ENCODE measurements at places on chromosomes 5 and 9.

DNA sequence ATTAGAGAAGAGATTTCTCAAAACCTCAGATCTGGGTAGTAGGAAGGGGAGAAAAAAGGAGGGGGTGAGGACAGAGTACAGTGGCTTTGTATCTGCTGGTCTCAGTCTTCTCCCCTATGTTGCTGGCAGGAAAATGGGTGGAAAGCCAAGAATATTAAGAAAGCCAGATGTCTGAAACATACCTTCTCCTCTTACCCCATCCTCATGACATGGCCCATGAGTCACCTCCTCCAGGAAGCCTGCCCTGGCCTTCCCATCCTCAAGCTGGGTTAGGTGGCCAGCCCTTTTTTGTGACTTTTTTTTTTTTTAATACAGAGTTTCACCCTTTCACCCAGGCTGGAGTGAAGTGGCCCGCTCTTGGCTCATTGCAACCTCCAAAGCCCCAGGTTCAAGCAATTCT is 61.8 kb downstream of the ABCA1 start:
- no peak for DNase-seq

DNA sequence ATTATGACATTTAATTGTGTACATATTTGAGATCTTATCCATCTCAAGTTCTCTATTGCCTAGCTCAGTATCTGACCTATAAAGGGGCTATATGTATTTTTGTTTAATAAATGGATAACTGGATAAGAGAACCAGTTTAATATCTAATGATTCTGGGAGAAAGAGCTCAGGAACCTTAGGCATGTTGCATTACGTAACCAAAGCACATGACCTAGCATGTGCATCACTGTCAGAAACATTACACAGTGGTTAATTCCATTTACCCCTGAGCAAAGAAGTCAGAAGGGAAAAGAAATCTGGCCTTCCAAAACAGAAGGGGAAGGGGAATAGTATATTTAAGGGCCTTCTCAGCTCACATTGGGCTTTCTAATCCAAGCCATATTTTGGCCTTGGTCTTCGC is 12.3 kb downstream of the PAPPA start:
- no peak for DNase-seq

- DNase-seq = no peak
Observed at GRCh38 chr5:1495525-1495897, 28.2 kb downstream of the LPCAT1 start.

GRCh38 chr9:77648234-77649108 is at the start of gene GNA14:
Gene GNA14, minus strand, starts transcription at chr9:77648322. Its CDS starts 529 bp downstream, at chr9:77647793.
- peak; percentile 7 for DNase-seq

DNA sequence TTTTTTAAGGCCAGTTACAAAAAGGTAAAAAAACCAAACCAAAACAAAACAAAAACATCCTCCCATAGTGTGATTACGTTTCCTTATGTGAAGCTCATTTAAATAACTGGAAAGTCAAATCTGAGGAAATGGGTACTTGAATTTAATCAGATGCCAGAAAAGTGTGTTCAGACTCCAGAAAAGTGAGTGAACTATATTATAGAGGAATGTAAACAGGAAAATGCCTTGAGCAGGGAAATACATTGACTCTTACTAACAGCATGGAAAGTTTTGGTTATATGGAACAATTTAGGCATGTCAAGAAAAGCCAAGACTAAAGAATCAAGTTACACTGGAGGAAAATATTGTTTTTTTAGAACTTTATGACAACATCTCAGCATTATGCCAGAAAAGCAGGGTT is 37.8 kb upstream of the RNF20 start:
- DNase-seq = no peak

DNA sequence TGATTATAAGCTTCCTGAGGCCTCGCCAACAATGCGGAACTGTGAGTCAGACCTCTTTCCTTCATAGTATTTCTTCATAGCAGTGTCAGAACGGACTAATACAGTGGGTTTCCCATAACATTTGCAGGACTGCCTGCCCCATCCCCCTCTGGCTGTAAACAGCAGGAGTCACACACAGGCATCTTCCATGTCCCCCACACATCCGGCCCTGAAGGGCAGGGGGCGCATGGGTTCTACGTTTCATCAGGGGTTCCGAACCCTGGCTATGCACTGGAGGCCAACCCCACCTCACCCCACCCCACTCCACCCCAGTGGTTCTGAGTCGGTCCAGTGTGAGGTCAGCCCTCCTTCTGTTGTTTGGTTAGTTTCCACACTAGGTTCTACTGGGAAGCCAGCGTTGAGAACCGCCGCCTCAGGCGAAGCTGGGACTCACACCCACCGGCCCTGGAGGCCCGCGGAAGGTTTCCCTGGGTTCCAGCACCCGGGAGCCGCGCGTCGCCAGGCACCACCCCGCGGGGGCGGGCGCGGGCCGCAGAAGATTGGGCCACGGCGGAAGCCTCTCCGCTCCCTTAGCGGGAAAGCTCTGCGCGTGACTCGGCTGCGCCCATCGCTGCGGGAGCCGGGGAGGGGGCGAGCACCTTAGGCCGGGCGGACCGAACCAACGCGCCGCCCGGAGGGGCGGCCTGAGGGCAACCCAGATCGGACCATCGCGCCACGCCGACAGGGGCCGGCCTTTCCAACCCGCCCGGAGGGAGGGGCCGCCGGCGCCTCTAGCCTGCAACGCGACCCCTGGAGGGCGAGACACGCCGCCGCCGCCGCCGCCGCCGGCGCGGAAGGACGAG is at the start of gene RUSC2:
Gene RUSC2 (plus strand): TSS at position 799 of the 842 bp plus-strand sequence. CDS start 56,411 bp downstream, outside the sequence.
- DNase-seq = peak; percentile 63

DNA sequence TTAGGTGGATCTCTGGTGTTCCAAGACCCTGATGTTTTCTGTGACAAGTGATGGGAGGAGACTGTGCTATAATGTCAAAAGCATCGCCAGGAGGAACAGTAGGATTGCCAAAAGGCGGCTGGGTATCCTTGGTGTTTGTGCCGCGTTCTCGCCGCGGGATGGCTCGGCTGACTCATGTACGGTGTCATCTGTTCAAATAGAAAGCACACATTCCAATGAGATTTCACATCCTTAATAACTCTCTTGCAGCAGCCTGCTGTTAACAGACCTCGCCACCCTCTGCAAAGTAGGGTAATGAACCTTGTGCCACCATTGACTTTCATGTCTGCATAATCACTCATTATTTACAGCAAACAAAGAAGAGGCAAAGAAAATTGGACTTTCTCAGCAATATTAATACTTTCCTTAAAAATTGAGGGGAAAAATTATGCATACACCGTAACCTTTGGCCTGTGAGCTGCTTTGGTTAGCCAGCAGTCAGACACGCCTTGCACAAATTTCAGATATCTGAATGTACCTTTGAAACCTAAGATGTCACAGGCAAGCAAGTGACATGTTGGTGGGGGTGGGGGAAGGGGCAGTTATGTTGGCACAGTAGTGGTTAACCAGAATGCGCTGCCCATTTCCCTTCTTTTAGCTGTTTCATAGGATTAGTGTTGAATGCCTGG is 289.4 kb downstream of the EFNA5 start:
- no peak for DNase-seq

GRCh38 chr5:111747337-111747736 is 9.7 kb downstream of the NREP start:
- no peak for DNase-seq

GRCh38 chr9:20419533-20419932 is 202.8 kb downstream of the MLLT3 start:
- DNase-seq = no peak

- no peak for DNase-seq
Observed at GRCh38 chr9:130345897-130346385, 80.4 kb downstream of the HMCN2 start.

GRCh38 chr5:106601620-106602019 is 1069.1 kb downstream of the EFNA5 start:
- no peak for DNase-seq

- DNase-seq = no peak
Observed at GRCh38 chr5:15421921-15422412, 78.0 kb upstream of the FBXL7 start.

DNA sequence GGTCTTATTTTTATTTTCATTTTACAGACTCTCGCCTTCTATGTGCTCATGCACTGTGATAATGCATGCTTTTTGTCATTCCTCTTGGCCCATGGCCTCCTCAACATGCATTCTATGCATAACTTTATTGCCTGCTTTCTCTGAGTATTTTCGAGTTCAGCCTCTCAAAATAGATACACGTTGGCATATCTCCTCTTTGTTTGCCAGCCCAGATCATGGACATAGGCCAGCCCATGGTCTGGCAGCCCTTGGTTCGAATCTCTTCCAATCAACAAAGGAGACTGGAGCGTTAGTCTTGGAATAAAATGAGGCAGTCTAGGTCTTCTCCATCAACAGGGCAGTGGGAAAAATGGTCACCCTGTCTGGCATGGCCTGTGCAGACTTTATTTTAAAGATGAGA is 279.5 kb upstream of the ADAMTS16 start:
- DNase-seq = no peak

GRCh38 chr5:23139338-23140171 is 286.4 kb upstream of the CDH12 start:
- DNase-seq = no peak

DNA sequence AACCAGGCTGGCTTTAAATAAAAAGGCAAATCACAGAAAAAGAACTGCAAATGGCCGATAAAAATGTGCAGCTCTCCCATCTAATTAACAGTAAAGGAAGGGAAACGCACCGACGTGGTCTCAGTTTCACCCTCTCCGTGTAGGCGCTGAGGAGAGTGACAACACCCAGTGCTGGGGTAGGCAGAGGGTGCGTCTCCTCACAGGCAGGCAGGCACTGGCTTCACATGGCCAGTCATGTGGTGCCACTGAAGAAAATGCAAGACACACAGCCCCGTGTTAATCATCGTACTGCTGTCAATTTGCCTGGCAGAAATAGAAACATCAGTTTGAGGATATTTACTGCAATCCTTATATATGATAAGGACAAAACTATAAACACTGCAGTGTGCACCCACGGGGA is 178.4 kb downstream of the FANCC start:
- no peak for DNase-seq

DNA sequence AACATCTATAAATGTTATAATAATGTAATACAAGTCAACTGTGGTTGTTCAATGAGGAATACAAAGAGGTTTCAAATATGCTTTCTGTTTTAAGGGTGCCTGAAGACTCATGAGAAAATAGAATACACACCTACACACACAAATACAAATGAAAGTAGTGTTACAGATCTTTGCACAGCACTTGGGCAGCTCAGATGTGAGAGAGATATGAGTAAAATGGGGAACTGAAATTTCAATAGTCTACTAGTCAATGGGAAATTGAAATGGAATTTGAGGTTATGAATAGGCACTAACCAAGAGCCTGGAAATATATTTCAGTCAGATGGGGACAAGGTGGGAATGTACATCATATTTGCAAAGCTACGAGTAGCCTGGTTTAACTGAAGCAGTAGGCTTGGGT is 96.6 kb downstream of the ISL1 start:
- no peak for DNase-seq

DNA sequence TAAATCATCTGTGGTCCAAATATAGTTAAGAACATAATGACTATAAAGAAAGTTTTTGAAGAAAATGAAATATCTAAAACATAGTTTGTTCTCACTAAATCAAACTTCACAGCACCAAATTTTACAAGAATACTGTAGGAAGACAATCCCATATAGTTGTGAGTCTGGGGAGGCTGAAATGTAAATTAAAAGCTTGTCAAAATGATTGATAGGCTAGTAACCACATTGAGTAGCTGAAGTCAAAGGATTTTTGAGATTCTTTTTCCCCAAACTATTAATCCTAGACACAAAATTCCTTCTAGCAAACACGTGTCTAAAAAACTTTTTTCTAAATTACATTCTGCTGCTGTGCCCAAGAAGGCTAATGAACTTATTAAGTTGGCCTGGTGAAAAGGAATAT is 13.0 kb downstream of the BHMT start:
- no peak for DNase-seq

GRCh38 chr5:37886242-37886905 is 46.5 kb upstream of the GDNF start:
- no peak for DNase-seq

DNA sequence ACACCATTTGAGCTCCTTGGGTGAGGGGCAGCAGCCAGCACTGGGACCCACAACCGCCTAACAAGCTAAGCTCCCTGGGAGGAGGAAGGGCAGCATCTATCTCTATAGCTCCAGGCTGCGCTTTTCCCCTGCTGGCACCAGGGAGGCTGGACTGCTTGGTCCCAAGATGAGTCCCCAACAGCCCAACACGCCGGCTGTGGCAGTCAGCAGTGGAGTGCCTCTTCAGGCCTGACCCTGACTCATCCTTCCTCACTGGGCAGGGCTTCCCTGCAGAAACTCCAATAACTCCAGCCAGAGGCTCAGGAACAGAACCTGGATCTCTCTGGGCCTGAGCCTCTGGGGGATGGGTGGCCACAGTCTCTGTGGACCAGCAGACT is 113.7 kb upstream of the ADAMTS16 start:
- DNase-seq = no peak

DNA sequence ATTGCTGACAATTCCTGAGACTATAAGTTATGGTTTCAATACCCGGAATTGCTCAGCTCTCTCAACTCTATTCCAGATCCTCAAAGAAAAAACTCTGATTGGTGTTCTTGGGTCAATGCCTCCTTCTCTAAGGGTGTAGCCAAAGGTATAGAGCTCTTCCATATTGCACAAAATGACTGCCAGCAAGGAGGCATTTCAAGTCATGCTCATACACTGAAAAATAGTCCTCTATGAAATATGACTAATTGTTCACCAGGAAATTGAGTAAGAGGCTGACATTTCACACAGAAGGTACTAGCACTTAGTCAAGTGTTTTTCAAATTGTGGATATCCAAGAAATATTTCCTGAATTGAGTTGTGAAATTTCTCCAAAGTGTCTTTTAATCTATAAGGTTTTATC is 111.1 kb upstream of the KLF9 start:
- DNase-seq = no peak

DNA sequence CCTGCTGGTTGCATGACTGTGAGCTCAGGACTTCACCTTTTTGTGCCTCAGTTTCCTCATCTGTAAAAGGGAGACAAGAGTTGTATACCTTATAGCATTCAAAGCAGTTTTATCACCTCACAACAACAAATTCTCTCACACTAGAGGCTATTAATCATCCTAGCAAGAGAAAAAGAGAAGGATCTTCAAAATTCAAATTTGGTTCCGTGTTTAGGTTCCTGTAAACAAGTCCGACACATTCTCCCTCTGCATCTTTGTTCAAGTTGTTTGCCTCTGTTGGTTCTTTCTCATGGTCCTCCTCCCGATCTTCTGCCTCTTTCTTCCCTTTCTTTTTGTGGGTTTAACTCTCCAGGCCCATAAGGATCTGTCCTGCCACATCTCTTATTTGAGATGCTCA is 218.0 kb downstream of the PIK3R1 start:
- DNase-seq = no peak

DNA sequence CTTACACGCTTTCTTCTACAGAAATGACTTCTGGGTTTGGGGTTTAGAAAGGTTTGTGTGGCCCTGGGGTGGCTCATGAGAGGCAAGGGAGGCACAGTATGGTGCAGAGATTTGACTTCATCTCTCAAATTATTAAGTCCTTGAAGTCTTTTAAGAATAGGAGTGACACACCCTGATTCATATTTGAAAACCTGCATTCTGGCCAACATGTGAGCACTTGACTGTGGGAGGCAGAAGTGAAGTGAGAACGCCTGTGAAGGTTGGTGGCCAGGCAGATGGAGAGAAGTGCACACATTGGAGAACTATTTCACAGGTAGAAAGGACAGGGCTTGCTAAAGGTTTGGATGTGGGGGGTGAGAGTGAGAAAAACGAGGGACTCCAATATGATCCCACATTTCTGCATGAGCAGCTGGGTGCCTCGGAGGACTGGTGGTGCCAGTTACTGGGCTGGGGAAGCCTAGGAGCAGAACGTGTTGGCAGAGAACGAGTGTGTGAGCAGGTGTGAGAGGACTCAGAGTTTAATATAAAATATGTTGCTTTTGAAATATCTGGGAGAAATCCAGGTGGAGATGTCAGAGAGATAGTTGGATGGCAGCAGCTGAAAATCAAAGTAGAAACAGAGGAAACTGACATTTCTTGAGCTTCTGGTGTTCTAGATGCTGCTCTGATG is 240.0 kb upstream of the ADAMTSL1 start:
- DNase-seq = no peak
